ENCODE measurements at places on chromosomes 12 and 14.

DNA sequence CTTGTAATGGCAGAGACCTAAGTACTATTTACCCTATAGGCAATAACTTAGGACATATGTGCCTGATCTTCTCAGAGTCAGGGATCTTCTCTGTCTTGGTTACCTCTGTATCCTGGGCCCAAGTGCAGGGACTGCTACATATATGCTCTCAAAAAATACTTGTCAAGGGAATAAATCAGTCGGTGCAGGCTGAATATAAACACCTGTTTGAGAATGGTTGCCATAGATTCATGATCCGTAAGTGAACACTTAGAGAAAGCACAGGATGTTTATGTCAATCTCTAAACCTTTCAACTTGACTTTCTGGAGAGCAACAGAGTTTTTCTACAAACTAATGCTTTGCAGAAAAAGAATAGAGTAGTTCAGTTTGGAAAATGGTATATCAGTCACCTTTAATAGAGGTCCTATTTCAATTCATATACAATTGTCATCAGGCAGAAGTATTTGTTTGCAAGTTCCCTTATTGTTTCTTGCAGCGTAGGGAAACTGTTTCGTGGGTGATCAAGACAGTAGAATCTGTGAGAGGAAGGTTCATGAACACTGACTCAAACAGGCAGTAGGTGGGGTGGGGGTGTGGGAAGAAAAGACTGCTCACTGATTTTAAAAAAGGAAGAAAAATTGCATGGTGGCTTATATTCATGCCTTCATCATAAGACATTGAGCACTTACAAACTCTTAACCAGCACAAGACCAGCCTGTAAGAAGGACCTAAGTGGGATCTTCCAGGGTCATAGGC is 6.0 kb upstream of the UBE2N start:
- DNase-seq, result no peak

GRCh38 chr12:124321556-124322270 is 26.8 kb downstream of the RFLNA start:
- no peak for DNase-seq

DNA sequence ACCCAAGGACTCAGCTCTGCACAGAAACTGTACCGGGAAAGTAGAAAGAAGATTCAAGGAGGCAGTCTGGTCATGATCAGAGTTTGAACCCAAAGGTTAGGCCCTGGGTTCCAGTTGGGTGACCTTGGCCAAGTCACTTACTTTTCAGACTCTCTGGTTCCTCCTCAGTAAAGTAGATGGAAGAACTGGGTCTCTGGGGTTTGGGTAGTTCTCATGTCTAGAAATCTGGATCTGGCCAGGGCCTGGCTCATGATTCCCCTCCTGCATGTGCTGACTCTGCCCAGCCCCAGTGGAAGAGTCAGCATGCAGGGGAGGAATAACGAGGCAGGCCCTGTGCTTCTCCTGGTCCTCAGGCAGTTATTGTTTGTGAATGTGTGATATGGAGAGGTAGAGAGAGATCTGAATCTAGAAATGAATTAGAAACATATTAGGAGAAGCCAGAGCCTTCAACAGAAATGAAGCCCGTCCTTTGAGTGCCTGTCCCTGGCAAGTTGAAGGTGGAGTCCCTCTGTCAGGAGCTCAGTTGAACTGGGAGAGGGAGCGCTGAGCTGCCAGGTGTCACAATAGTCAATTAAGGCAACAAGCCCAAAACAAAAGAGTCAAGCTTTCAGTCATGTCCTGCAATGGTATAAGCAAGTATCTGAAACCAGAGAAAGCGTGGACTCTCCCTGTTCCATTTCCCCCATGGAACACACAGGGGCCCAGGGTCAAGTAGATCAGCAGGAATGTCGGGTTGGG is 131.3 kb upstream of the HIF1A start:
- no peak for DNase-seq

GRCh38 chr14:83847102-83847501 is 1682.8 kb upstream of the FLRT2 start:
- DNase-seq, result no peak

DNA sequence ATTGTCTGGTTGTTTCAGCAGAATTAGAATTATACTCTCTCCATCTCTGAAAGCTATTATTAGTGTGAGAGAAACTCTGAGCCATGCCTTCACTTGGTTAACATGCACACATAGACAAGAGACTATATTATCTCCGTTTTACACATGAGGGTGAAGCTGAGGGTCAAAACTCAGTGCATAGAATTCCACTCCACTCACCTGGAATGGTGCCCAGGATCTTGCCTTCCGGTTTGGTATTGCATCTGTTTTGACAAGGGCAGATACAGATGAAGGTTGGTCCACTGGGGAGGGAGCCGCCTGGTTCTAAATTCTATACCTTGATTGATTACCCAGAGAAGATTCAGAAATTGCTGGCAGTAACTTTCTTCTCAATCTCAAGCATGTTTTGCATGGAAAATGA is 149.5 kb upstream of the PELI2 start:
- no peak for DNase-seq

DNA sequence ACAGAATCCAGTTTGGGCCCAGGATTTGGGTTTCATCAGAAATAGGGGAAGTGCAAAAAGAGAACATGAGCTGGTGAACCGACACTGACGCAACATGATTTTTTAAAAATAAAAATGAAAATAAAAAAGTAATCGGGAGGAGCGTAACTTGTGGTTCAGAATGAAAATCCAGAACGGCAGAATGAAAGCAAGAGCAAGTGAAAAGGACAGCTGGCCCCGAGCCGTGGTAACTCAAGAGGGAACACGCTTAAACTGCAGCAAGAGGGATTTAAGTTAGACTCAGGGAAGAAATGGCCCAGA is 1.6 kb downstream of the SLC6A12 start:
- DNase-seq, result no peak

DNA sequence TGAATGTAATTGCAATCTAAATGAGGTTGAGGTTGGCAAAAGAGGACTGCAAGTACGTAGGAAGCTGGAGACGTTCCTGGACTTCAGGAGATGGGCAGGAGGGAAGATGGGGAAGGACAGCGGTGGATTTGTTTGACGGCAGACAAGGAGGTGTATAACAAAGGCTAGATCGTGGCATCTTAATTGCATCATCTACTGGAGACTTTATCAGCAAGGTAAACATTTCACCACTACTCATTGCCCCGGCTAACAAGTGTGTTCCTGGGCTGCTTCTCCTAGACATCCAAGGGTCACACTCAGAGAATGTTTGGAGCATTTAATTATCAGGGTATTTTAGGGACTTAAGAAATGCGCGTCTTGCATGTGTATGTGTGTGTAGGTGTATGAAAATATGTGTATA is 128.5 kb downstream of the KCNK10 start:
- DNase-seq, result no peak

DNA sequence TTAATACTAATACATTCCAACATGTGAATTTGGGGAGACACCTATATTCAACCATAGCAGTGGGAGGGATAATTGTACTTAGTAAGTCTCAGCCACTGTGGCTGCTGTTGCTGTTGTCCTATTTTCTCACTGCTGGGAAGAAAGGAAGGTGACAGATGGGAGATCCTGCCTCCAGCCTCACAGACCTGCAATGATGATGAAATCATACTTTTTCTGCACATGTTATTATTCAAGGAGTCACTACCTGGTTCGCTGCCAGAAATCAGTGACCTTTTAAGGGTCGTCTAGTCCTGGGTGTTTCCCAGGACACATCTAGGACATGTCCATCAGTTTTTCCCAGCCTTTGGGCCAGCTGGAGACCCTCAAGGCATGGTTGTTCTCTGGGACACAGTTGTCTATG is 106.2 kb upstream of the RPH3A start:
- DNase-seq, result no peak

GRCh38 chr14:103737432-103738045 is 21.9 kb downstream of the ZFYVE21 start:
- no peak for DNase-seq

DNA sequence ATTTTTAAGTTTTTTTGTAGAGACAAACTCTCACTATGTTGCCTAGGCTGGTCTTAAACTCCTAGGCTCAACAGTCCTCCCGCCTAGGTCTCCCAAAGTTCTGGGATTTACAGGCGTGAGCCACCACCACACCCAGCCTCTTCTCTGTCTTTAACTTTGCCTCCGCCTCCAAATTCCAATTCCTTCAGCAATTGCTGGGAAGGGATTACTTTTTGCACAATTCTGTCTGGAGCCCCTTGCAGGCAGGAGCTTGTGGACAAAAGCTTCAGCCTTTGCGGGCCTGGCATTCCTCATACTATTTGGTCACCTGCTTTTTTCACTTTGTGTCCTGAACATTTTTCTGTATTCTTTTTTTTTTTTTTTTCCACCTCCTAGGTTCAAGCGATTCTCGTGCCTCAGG is 26.0 kb downstream of the SH2B3 start:
- DNase-seq, result no peak

- no peak for DNase-seq
These were observed 331.7 kb downstream of the TMEM121 start for GRCh38 chr14:105857826-105858675.

GRCh38 chr12:54352891-54353874 is 11.1 kb downstream of the GPR84 start:
- peak; percentile 54 for DNase-seq

DNA sequence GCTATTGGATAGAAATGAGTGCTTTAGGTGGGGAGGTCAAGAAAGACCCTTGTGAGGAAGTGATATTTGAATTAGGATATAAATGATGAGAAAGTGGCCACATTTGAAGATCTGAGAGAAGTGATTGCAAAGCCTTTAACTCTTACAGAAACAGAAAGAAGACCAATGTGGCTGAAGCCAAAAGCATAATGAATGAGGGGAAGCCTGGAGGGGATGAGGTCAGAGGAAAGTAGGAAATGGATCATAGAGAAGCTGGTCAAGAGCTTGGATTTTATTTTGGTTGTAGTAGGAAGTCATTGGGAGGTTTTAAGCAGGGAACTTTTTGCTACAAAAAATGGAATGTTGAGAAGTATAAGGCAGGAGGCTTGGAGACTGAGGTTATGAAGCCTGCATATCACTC is 3.5 kb upstream of the GYS2 start:
- no peak for DNase-seq

GRCh38 chr12:123076604-123077297 is 74.1 kb downstream of the PITPNM2 start:
- DNase-seq, result peak; percentile 30

DNA sequence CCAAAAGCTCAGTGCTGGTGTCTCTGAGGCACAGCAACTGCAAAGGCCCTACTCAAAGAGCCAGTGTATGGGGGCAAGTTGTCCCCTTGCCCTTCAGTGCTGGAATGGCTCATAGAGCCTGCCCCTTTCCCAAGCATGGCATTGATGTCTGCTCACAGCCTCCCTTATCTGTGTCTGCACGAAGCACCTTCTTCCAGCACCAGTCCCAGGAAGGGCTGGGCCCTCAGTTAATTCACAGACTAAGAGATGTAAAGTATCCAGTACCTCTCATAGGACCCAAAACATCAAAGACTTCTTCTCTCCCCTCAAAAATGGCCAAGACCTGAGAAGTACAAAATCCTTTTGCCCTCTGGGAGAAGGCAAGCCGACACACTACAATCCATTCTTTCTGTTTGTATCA is 1.6 kb upstream of the CMAS start:
- DNase-seq, result no peak

- DNase-seq, result no peak
These were observed 107.1 kb downstream of the TMTC1 start for GRCh38 chr12:29676676-29677075.

DNA sequence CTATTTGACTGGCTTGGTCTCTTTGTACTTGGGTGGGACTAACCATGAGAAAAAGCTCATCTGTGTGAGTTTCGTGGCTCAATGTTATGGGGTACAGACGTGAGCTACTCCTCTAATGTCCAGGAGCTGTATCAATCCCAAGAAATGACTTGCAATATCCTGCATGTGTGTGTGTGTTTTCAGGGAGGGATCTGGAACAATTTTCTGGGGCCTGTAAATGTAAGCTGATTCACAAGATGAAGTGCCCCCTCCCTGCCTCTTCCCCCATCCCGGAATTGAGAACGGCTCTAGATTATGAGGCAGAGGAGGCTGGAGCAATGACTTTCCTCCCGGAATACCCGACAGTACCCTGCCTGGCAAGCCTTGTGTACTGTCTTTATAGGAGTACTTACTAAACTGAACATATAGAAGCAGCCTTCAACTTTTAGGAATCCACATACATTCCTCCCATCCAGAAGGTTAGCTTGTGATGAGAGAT is 53.9 kb downstream of the TMX1 start:
- DNase-seq, result no peak

- DNase-seq, result peak; percentile 100
These were observed 192.6 kb upstream of the HMGA2 start for GRCh38 chr12:65631621-65632111.

DNA sequence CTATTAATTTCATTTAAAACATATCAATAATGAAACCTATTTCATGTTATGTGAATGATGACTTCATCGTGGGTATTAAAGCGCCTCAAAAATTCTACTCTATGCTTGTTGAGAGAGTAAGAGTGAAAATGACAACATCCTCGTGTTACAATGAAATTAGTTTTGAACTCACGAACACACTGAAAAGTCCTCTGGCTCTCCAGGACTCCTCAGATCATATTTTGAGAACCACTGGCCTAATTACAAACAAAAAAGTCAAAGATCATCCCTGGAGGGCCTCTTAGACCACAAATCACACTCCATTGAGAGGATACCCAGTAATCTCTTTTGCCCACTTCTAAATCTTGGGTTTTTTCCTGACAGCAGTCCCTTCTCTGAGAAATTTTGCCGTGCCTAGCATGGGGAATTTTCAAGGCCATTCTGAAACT is 19.1 kb downstream of the DAAM1 start:
- DNase-seq, result no peak

GRCh38 chr12:95371571-95371970 is 102.4 kb upstream of the METAP2 start:
- no peak for DNase-seq

GRCh38 chr14:39682582-39682981 is 250.3 kb upstream of the FBXO33 start:
- no peak for DNase-seq

- DNase-seq, result no peak
These were observed 57.5 kb downstream of the EML1 start for GRCh38 chr14:99850709-99851108.

GRCh38 chr12:18467620-18468245 is 206.4 kb downstream of the PIK3C2G start:
- no peak for DNase-seq

- no peak for DNase-seq
These were observed 1.8 kb downstream of the ITGA7 start for GRCh38 chr12:55705782-55706402.

DNA sequence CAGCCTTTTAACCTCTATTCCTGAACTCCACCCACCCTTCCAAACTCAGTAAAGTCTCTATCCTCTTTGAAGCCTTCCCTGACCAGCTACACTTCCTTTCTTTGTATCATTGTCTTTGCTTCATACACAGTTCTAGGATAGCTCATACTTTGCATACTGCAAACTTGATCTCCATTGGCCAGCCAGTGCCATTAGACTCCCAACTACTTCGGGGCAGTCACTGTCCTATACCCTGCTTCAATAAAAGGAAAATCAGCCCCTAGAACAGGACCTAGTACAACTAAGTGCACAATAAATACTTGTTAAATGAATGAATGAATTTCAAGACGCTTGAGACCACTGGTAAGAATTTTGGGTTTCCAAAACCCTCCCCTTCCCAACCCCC is 521 bp upstream of the PIP4K2C start:
- DNase-seq, result no peak

GRCh38 chr14:93269341-93270068 is 62.4 kb downstream of the UBR7 start:
- DNase-seq, result peak; percentile 79

Data from HCEC 1CT (cell line).